ENCODE measurements at places on chromosomes 2 and 18. TPM values are rescaled to one million over a fixed set of nuclear protein-coding genes. Genes with fewer than 3 reads are reported as not detected.

UGT1A4 gene
- total RNA-seq: not detected

GRCh38 chr2:40251137-40251536 lies 200.8 kb downstream of the SLC8A1 start:
- no peaks in the 10 kb centered on the region for H3K27me3 ChIP-seq
- H3K4me1 ChIP-seq: peaks cover 9% of the 10 kb centered on the region
- H3K36me3 ChIP-seq: no peaks in the 10 kb centered on the region
- no peak overlapping the region for H3K4me3 ChIP-seq

- no peaks in the 10 kb centered on the region for H3K36me3 ChIP-seq
- H3K4me3 ChIP-seq: no peak overlapping the region
- H3K27me3 ChIP-seq: no peaks in the 10 kb centered on the region
- DNase-seq: no peak
- H3K27ac ChIP-seq: no peak overlapping the region
- H3K4me1 ChIP-seq: no peaks in the 10 kb centered on the region
These were observed 54.1 kb upstream of the SLC38A11 start for GRCh38 chr2:165009466-165009865.

GRCh38 chr2:19865151-19865550 lies 36.6 kb downstream of the TTC32 start:
- peaks cover 40% of the 10 kb centered on the region for H3K27me3 ChIP-seq
- no peak overlapping the region for H3K27ac ChIP-seq
- H3K36me3 ChIP-seq: no peaks in the 10 kb centered on the region
- H3K4me3 ChIP-seq: no peak overlapping the region
- no peak for DNase-seq

VPS54 gene
- 33.0 TPM for total RNA-seq

- no peak overlapping the region for H3K4me3 ChIP-seq
- no peak for DNase-seq
- H3K27ac ChIP-seq: no peak overlapping the region
- H3K27me3 ChIP-seq: no peaks in the 10 kb centered on the region
- H3K36me3 ChIP-seq: no peaks in the 10 kb centered on the region
- H3K4me1 ChIP-seq: no peaks in the 10 kb centered on the region
These were observed 385.4 kb upstream of the SYT4 start for GRCh38 chr18:43662657-43663056.

- no peaks in the 10 kb centered on the region for H3K27me3 ChIP-seq
- no peak overlapping the region for H3K27ac ChIP-seq
- no peaks in the 10 kb centered on the region for H3K36me3 ChIP-seq
- no peak overlapping the region for H3K4me3 ChIP-seq
These were observed 245.8 kb upstream of the SLC39A10 start for GRCh38 chr2:195411219-195411687.

DNA sequence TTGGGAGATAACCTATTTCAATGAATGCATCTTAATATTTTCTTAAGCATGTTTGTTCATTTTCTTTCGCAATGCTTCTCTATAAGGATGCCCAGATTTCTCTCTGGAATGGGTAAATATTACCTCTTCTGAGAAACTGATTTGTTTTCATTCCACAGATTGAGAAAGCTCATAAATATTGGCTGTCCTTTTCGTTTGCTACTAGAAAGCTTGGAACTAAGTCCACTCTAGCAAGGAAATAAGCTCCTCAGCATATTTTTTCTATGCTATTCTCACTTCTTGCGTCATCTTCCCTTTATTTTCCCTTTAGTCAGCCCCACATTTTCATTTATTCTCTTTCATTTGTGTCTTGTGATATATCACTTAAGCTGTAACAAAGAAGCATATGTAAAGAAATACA lies 76.3 kb downstream of the ANTXR1 start:
- H3K27me3 ChIP-seq: no peaks in the 10 kb centered on the region
- no peaks in the 10 kb centered on the region for H3K4me1 ChIP-seq
- H3K27ac ChIP-seq: no peak overlapping the region
- no peak overlapping the region for H3K4me3 ChIP-seq

- H3K4me1 ChIP-seq: no peaks in the 10 kb centered on the region
- H3K27me3 ChIP-seq: peaks cover 6% of the 10 kb centered on the region
- H3K27ac ChIP-seq: no peak overlapping the region
- no peak overlapping the region for H3K4me3 ChIP-seq
These were observed 6.1 kb downstream of the GPR39 start for GRCh38 chr2:132422736-132423135.

TRMT61B gene
- 23.9 TPM for total RNA-seq

DNA sequence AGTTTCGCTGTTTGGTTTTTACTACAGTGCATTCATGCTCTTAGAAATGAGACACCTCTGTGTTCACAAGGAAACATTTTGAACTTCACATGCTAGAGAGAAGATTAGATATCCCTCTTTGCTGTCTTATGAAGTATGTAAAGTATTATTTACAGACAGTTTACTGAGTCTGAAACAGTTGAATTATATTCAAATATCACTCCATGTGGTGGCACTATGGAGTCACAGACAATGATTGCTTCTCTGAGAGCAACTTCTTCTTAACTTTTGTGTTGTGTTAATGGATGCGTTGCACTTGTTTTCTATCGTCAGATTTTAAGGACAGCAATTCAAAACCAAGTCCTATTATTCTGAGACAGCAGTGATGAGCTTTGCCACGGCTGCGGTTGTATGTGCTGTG lies 823.6 kb downstream of the GALR1 start:
- no peak overlapping the region for H3K4me3 ChIP-seq
- H3K27ac ChIP-seq: no peak overlapping the region
- peak; percentile 20 for DNase-seq
- H3K36me3 ChIP-seq: no peaks in the 10 kb centered on the region

DNA sequence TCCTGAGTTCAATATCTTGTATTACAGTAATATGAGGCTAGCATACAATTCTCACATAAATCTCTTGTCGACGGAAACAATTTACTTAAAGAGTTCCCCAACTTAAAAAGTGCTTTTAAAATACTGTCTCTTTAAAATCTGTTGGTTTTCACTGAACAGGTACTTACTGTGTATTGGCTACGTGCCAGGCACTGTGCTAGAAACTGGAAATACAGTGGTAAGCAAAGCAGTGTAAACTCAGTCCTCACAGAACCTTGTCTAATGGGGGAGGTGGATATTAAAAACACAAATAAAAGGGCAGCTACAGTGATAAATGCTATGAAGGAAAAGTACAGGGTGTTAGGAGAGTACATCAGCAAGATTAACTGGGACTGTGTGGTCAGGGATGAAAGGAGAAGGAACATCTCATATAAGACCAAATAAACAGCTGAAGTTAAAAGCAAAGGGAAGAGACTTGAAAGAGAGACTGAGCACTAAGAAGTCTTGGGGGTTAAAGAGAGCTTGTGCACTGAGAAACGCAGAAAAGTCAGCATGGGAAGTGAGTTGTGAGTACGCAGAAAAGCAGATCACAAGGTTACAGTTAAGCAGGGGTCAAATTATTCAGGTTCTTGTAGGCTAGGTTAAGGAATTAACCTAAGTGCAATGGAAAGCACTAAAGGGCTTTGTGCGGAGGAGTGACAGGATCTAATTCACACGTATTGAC lies 52.5 kb downstream of the USP40 start:
- DNase-seq: no peak
- no peak overlapping the region for H3K4me3 ChIP-seq
- no peaks in the 10 kb centered on the region for H3K36me3 ChIP-seq
- no peaks in the 10 kb centered on the region for H3K4me1 ChIP-seq
- H3K27ac ChIP-seq: no peak overlapping the region

DNA sequence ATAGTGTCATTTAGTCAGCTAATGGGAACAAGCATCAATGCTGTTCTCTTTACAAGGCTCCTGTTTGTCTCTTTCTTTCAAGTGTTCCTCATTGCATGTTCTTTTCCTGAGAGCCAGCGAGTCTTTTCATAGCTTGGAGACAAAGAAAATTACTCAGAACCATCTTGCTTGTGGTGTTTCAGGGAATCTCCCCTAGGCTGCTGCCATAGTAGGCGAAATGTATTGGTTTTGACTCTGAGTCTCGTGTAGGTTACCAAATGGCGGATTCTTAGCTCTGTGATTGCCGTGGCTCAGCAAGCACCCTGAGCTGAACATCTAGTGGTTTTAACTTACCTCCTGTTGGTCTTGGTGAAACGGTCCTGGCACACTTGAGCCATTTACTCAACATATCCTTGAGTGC lies 68.7 kb downstream of the RHBDD1 start:
- DNase-seq: no peak
- H3K36me3 ChIP-seq: no peaks in the 10 kb centered on the region
- no peaks in the 10 kb centered on the region for H3K27me3 ChIP-seq
- H3K27ac ChIP-seq: no peak overlapping the region

GLI2 gene
- total RNA-seq: 9.4 TPM

TEX44 gene
- not detected for total RNA-seq

- no peak for DNase-seq
- peaks cover 9% of the 10 kb centered on the region for H3K4me1 ChIP-seq
- no peaks in the 10 kb centered on the region for H3K36me3 ChIP-seq
- no peak overlapping the region for H3K27ac ChIP-seq
These were observed 276.4 kb upstream of the HS6ST1 start for GRCh38 chr2:128594953-128595677.

GRCh38 chr18:62339106-62339988 lies 14.2 kb downstream of the TNFRSF11A start:
- no peaks in the 10 kb centered on the region for H3K27me3 ChIP-seq
- no peaks in the 10 kb centered on the region for H3K36me3 ChIP-seq
- H3K27ac ChIP-seq: no peak overlapping the region
- peak overlapping the region; percentile 20 for H3K4me3 ChIP-seq
- DNase-seq: no peak

GPAT2 gene
- total RNA-seq: not detected

ACMSD gene
- not detected for total RNA-seq

MEIS1 gene
- 10.7 TPM for total RNA-seq

- no peak overlapping the region for H3K27ac ChIP-seq
- H3K4me3 ChIP-seq: no peak overlapping the region
- H3K27me3 ChIP-seq: no peaks in the 10 kb centered on the region
- peaks cover 24% of the 10 kb centered on the region for H3K4me1 ChIP-seq
These were observed 318.1 kb downstream of the ZNF521 start for GRCh38 chr18:25033747-25034471.

GRCh38 chr2:179165356-179166000 lies 99.2 kb downstream of the SESTD1 start:
- DNase-seq: no peak
- peaks cover 6% of the 10 kb centered on the region for H3K36me3 ChIP-seq
- no peak overlapping the region for H3K27ac ChIP-seq
- H3K4me3 ChIP-seq: no peak overlapping the region
- peaks cover 8% of the 10 kb centered on the region for H3K4me1 ChIP-seq
- H3K27me3 ChIP-seq: no peaks in the 10 kb centered on the region

GRCh38 chr2:208020253-208020652 lies 5.1 kb downstream of the PLEKHM3 start:
- DNase-seq: no peak
- no peak overlapping the region for H3K4me3 ChIP-seq
- peaks cover 5% of the 10 kb centered on the region for H3K4me1 ChIP-seq
- no peak overlapping the region for H3K27ac ChIP-seq
- H3K36me3 ChIP-seq: no peaks in the 10 kb centered on the region

PLEK gene
- total RNA-seq: not detected

- H3K4me1 ChIP-seq: peaks cover 9% of the 10 kb centered on the region
- DNase-seq: peak; percentile 47
- no peak overlapping the region for H3K27ac ChIP-seq
- H3K36me3 ChIP-seq: no peaks in the 10 kb centered on the region
These were observed 28.6 kb downstream of the TEX44 start for GRCh38 chr2:231621051-231621879.

ZNF521 gene
- total RNA-seq: 148 TPM

- no peaks in the 10 kb centered on the region for H3K36me3 ChIP-seq
- H3K27ac ChIP-seq: no peak overlapping the region
- no peak overlapping the region for H3K4me3 ChIP-seq
- DNase-seq: no peak
These were observed 289.7 kb downstream of the DYSF start for GRCh38 chr2:71742953-71743601.

FEV gene
- not detected for total RNA-seq

DNA sequence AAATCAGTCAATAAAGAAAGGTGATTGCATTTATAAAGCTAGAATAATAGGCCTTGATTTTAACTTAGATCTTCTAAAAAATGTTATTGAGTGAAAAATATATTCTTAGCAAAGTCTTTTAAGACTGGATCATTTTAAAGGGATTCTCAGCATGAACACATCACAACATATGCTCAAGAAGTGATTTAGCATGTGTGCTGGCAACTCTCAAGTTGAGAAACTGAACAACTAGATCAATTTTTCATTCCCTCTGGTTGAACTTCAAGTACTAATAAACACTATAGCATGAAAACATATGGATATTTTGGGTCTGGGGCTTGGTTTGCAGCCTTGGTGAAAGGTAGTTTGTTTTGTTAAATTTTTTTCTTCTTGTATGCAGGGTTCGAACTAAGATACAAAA lies 107.8 kb upstream of the PNPT1 start:
- no peaks in the 10 kb centered on the region for H3K4me1 ChIP-seq
- no peaks in the 10 kb centered on the region for H3K36me3 ChIP-seq
- DNase-seq: no peak
- H3K27me3 ChIP-seq: no peaks in the 10 kb centered on the region
- no peak overlapping the region for H3K4me3 ChIP-seq

- H3K27ac ChIP-seq: no peak overlapping the region
- H3K4me1 ChIP-seq: no peaks in the 10 kb centered on the region
- H3K4me3 ChIP-seq: no peak overlapping the region
These were observed 816.8 kb upstream of the CRIM1 start for GRCh38 chr2:35538796-35539195.

GAD1 gene
- total RNA-seq: 10.7 TPM

DNA sequence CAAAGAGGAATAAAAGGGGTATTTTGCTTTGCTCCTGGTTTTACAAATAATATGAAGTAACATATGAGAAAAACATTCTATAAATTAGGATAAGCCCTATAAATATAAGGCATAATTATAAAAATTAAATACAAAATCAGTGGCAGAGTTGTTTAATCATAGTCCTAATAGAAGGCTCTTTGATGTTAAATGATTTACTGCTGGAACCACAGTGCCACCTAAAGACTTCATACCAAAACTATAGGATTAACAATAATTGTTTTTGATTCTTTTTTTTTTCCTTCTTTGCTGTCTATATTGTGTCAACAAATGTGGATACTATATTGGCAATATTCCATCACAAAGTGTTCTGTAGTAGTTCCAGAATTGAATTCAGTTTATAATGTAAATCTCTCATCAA lies 837.7 kb upstream of the SLC39A10 start:
- no peak overlapping the region for H3K4me3 ChIP-seq
- H3K36me3 ChIP-seq: no peaks in the 10 kb centered on the region
- peak; percentile 18 for DNase-seq
- no peaks in the 10 kb centered on the region for H3K27me3 ChIP-seq
